ENCODE measurements at places on chromosomes 13 and 19.

GRCh38 chr13:23788459-23788858 lies 100.7 kb downstream of the MIPEP start:
- DNase-seq, result no peak

- no peak for DNase-seq
Observed at GRCh38 chr13:98997738-98998641, 20.1 kb upstream of the DOCK9 start.

GRCh38 chr13:18235172-18235571 lies 946.5 kb downstream of the TUBA3C start:
- no peak for DNase-seq

DNA sequence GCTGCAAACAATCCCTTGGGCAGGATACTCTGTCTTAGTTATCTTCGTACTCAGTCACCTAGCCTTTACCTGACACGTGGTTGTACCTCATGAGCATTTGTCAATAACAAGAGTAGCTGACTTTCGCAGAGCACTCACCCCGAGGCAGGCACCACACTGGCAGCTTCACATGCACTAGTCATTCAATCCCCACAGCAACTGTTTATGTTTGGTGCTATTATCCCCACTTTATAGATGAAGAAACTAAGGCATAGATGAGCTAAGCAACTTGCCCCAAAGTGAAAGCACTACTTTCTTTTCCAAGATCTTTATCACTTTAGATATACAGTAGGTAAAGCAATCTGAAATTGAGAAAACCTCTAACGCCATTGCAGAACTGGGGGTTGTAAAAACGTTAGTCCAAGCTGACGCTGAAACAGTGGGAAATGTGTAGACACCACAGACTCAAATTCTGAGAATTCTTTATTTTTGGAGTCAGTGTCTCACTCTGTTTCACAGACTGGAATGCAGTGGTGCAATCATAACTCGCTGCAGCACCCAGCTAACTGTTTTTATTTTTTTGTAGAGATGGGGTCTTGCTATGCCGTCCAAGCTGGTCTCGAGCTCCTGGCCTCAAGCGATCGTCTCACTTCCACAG lies 446.0 kb downstream of the FOXO1 start:
- DNase-seq, result no peak

DNA sequence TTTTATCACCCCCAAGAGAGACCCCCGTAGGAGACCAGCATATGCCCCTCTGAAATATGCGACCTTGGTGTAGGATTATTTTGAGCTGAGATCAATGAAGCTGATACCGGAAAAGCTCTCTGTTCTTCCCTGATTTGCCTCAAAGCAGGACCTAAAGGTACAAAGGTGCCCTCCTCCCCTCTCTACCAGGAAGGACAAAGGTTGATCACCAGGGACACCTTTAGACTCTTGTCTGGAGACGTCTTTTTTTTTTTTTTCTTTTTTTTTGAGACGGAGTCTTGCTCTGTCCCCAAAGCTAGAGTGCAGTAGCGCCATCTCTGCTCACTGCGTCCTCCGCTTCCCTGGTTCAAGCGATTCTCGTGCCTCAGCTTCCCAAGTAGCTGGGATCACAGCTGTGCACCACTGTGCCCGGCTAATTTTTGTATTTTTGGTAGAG lies 792 bp upstream of the PEX11G start:
- no peak for DNase-seq

DNA sequence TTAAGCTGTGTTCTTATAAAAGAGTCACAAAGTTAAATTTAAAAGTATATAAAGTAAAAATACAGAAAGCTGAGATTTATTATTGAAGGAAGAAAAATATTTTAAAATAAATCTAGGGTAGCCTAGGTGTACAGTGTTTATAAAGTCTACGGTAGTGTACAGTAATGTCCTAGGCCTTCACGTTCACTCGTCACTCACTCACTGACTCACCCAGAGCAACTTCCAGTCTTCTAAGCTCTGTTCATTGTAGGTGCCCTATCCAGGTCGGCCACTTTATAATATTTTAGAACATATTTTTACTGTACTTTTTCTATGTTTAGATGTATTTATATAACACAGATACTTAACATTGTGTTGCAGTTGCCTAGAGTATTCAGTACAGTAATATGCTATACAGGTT lies 47.4 kb downstream of the NDFIP2 start:
- no peak for DNase-seq

DNA sequence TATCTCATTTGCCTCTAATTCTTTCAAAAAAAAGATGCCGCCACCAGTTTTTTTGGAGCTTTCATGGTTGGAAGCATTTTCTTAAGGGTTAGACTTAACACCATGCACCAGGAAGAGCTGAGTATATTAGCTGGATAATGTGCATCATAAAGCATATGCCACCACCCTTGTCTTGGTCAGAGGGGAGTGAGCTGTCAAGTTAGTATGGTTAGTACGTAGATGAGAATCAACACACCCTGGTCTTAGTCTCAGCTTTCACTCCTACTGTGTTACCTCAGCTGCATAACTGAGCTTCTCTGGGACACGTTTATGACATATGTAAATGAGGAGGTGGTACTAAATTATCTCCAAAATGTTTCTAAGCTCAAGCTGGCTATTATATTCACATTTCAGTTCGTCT lies 415.6 kb downstream of the DCT start:
- no peak for DNase-seq

- DNase-seq, result no peak
Observed at GRCh38 chr13:49641801-49642291, 13.5 kb downstream of the ARL11 start.

GRCh38 chr13:65836066-65836465 lies 1394.1 kb downstream of the PCDH9 start:
- DNase-seq, result no peak

GRCh38 chr19:19232261-19232721 lies 20.5 kb downstream of the NCAN start:
- DNase-seq, result no peak

- no peak for DNase-seq
Observed at GRCh38 chr19:35105411-35106290, 10.0 kb upstream of the FXYD3 start.

GRCh38 chr19:14265290-14266036 lies 59.5 kb upstream of the ADGRL1 start:
- no peak for DNase-seq

DNA sequence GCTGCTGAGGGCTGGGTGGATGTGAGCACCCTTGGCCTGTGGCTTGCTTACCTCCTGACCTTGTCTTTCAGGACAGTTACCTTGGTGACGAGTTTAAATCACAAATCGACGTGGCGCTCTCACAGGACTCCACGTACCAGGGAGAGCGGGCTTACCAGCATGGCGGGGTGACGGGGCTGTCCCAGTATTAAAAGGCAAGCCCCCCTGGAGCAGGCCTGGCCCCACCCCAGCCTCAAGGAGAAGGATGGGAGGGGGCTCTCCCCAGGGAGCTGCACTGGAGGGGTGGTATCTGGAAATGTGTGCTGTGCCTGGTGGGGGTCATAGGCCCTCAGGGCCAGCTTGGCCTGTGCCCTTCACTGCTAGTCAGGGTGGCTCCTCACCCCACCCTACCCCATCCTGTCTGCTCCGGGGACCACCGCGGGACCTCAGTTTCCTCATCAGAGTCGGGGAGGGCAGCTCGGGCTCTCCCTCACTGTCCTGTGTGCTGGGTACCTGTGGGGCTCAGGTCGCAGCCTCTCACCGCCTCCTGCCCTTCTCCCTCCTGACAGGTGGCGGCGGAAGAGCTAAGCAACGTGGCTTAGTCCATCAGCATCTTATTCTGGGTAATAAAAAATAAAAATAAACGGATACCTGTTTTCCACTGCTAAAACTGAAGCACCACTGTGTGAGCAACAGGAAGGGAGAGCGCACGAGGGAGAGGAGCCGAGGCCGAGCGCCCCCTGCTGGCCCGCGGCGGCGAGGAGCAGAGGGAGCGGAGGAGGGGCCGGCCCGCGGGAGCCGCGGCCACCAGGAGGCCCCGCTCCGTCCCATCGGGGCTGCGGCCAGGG lies 29.8 kb downstream of the CERS1 start:
- peak; percentile 25 for DNase-seq

DNA sequence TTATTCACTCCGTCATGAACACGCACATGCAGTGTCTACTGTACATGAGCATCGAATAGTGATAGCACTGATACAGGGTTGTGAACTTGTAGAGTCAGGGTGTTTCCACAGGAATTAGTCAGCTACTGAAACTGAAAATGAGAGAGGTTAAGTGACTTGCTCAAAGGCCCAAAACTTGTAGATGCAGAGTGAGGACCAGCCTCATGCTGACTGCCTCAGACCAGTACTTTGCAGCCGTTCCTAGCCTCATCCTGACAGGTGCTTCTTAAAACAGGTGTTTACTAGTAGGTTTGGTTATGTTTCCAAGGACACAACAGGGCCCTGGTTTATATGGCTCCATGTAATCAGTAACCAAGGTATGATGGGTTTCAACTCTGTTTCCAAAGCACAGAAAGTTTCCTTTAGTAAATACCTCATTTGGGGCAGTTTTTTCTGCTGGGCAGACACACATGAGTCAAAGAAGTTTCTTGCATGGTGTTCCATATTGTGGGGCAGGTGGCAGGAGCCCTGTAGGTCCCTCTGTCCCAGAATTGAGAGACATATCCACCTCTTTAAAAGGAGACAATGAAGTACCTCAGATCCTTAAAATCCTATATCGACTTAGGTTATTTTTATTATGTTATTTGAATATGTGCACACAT lies 16.0 kb downstream of the FGF9 start:
- no peak for DNase-seq

DNA sequence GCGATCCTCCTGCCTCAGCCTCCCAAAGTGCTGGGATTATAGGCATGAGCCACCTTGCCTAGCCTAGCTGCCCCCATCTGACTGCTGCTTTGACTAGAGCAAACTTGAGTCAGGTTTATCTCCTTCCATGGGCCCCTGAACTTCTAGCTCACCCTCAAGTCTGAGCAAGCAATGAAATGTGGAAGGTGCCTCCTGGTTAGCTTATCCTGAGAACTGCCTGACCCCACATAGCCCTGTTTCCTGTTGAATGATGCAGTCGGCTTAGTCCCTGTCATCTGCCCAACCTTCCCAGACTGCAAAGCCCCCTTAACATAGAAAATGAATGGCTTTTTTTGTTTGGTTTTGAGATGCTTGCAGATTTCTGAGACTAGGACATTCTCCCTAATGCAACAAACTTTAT lies 8.9 kb upstream of the TMEM160 start:
- no peak for DNase-seq

GRCh38 chr13:112213467-112214255 lies 146.7 kb downstream of the SOX1 start:
- DNase-seq, result peak; percentile 85

GRCh38 chr13:89401264-89401675 lies 1730.1 kb downstream of the SLITRK5 start:
- no peak for DNase-seq

- no peak for DNase-seq
Observed at GRCh38 chr19:41548954-41549688, 26.8 kb upstream of the CEACAM21 start.

- DNase-seq, result no peak
Observed at GRCh38 chr19:49581007-49581508, at the start of gene PRRG2. Gene PRRG2, plus strand, starts transcription at chr19:49581316. Its CDS starts 1,904 bp downstream, at chr19:49583220.

DNA sequence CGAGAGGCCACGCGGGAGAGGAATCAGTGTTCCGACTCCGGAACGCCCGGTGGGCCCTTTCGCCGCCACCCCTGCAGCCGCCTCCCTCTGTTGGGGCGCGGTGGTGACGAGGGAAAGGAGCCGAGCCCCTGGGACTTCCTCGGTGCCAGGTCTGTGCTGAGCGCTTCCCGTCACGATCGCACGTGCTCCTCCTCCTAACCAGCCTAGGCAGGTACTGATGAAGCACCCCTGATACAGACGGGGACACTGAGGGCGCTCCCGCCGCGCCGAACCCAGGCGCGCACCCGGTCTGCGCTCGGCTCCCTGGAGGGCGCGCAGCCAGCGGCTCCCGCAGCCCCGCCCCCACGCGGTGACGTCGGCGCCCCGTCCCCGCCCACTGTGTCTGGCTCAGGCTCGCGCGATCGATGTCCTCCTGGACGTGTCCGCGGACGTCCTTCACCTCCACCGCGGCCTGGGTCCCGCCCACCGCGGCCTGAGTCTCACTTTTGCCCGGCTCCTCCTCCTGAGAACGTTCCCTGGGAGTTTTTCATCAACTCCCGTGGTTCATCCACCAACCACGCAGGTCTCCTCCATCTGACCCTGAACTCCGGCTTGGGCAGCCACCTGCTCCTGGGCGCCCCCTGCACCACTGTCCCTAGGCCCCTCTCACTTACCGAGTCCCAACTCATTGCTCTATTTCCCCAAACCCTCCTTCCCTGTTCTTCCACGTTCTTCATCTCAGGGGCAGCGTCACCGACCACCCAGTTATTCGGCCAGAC lies 2.6 kb upstream of the KLK15 start:
- peak; percentile 59 for DNase-seq

DNA sequence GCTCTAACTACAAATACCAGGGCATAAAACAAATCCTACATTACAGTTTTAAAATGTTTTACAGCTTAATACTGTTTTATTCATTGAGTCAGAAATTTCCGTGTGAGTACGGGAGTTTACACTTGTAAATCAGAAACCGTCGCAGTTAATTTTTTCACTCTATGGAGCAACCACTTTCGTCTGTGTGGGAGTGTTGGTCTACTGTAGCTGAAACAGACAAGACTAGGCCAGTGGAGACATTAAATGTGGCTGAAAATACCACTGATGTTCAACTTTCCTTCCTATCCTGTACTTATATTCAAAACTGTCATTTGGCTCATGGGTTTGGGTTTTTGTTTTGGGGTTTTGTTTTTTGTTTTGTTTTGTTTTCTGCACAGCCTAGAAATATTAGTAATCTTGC lies 268.7 kb downstream of the DCT start:
- DNase-seq, result peak; percentile 14

DNA sequence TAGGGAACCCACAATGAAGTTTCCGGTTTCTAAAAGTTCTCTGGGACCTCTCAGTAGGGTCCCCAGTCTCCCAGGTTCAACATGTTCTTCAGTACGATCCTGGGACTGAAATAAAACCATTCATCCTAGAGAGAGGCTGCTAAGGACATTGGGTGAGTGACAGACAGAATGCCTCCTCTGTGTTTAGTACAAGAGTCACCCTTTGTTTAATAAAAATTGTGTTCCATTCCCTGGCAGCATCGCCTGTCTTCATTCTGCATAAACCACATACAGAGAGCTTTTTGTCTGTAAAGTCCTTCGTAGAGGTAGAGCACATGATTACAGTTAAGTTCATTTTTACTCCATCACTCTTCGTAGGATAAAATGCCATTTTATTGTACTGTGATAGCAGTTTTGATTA lies 95.3 kb upstream of the GPR12 start:
- no peak for DNase-seq

DNA sequence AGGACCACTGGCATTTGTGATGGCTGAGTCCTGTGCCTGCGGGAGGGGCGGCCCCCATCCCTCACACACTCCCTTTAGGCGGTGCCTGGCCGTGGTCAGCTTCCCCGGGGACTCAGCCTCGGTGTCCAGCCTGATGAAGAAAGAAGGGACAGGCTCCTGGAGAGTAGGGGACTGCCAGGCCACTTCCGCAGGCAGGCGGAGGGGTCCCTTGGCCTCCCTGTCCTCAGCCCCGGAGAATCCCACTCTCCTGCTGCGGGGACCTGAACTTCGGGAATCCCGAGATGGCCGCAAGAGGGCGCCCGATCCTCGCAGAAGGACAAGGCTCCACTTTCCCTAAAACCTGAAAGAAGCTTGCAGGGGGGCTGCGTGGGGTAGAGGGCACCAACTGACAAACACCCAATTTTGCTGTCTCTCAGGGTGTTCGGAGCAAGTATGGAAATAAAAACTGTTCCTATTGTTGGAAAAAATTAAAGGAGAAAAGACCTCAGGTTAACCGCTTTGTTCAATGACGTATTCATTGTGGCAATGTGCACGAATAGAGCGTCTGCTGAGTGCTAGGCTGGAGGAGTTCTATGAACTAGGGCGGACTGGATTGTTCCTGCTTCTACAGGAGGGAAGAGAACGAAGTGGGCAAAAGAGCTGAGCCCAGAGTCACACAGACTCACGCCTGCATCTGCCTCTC lies 297.3 kb downstream of the ZNF536 start:
- DNase-seq, result peak; percentile 61
